ENCODE measurements at places on chromosomes 2 and 18.
A peak's percentile ranks its signal among the peaks of the same experiment; 100 is the strongest.

GRCh38 chr18:23725827-23726661 is 36.8 kb downstream of the LAMA3 start:
- no peak for DNase-seq

GRCh38 chr2:121142452-121142851 is 142.6 kb downstream of the TFCP2L1 start:
- DNase-seq, result no peak

- no peak for DNase-seq
These were observed 263.5 kb downstream of the ZNF407 start for GRCh38 chr18:74861154-74861553.

GRCh38 chr18:46265196-46266156 is 161.3 kb downstream of the HAUS1 start:
- DNase-seq, result no peak

DNA sequence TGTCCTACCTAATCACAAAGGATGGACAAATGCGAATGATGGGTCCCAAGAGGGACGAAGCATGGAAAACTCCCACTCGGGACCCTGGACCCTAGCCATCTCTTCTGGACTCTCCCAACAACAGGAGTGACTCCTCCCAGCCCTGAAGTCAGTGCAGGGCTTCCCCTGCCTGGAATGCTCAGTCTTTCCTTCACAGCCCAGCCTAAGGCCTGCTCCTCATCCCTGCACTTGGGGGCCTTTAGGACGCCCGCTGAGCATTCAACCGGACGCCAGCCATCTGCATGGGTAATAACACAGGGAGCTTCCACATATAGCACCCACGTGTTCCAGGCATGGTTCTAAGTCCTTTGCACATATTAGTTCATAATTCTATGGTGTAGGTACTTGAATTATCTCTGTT is 237.5 kb downstream of the KLHL29 start:
- DNase-seq, result no peak

DNA sequence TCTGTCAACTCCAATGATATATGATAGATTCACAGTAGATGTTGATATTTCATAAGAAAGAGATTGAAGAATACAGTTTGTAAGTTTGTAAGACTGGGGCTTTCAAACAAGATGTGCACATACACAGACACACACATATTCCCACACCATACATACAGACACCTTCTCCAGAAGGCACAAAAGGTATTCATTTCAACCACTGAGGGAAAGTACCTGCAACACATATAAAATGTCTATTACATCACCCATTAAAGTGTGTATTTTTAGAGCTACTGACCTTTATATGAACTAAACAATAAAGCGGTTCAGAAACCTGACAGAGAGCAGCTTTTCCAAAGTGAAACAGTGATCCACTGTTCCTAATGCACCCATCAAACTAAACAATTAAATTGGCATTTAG is 53.3 kb downstream of the CCDC148 start:
- no peak for DNase-seq

- no peak for DNase-seq
These were observed 34.2 kb downstream of the SPATS2L start for GRCh38 chr2:200340508-200341224.

DNA sequence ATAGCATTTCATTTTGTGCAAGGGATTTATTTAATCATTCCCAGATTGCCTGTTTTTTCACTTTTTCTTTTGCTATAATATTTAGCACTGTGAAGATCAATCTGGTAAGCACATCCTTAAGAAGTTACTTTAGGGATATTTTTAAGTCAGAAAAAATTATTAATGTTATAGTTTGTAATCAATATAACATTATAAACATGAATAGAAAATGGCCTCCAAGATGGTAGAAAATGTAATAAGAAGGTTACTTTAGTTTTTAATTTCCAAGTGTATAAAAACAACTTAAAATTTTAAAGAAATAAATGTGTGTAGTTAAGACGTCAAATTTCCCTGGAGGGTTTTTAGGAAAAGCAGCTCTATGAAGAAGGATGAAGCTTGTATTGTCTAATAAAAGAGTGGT is 81.9 kb upstream of the SERPINE2 start:
- no peak for DNase-seq

DNA sequence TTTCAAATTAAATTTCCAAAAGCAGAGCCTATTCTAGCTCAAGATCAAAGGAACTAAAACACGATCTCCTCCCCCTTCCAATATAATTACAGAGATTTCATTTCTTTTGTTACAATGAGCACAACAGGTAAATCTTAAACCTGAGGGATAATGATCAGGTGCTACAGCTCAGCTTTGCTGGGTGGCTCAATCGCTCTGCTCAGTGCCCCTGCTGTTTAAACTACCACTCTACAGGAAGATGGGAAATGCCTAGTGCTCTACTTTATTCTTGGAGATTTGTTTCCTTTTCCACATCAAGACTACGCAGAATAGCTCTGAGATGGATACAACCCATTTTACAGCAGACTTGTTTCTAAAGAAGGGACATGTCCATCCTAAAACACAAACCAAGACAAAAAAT is 162.3 kb downstream of the TCF4 start:
- DNase-seq, result no peak

DNA sequence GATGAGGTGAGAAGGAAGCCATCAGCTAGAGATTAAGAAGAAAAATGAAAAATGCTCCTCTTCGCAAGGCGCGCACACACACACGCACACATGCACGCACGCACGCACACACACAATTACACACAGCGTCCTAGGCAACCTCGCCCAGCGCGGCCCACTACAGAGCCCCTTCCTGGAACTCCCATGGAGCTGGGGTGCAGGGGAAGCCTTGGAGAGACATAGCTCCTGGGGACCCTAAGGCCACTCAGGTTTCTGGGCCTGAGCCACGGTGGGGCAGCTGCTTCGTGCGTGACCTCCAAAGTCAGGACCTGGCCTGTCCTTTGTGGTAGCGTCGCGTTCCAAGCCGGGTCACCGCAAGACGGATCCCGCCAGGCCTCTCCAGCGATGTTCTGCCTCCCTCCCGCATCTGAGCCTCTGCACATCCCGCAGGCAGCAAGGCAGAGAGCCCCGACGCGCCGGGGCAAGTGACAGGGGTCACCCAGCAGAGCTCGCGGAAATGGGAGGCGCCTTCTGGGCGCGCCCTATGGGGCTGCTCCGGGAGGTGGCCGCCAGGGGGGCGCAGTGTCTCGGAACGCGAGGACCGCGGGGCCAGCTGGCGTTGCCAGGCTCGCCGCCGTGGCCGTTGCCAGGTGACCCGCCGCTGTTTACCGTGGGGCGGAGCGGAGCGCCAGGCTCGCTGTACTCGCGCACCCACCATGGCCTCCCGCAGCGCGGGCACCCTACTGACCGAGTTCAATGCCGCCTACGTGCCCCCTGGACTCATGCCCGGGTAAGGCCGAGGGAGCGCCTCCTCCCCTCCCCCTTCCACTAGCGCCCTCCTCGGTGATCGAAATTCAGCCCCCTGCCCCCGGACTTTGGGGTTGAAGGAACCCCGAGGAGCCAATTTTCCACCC is 79.0 kb downstream of the CIB4 start:
- DNase-seq, result peak; percentile 6

DNA sequence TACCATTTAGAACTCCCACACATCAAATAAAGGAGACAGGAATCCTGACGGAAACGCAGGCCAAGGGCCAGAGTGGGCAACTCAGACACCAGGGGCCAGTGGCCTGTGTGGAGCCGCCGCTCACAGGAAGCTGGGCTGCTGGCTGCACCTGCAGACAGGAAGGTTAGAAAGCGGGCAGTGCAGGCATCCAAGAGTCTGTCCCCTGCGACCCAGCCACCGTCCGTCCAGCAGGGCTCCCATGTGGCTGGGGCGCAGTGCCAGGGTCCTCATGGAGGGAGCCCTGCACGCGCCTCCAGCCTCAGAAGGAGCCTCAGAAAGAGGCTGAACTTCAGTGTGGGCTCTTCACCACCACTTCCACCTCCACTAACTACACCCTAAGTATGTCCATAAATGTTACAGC is 2.5 kb upstream of the ANO7 start:
- DNase-seq, result no peak

DNA sequence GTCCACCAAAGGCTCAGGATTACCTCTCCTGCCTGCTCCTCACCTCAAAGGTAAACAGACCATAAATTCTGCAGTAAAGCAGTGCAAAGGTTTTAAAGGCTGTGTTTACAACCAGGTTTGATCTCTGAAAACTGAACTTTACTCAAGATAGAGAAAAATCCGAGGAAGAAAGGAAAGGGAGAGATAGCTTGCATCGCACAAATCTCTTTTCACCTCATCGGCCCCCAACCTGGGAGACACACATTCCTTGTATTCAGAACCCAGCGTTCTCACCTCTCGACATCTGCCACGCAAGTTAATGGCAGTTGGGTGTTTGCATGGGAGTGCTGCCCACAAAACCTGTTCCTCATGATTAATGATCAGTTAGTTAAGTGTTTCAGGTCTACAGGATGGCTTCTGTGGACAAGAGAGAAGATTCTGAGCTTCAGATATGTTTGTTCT is 72.6 kb downstream of the GATA6 start:
- DNase-seq, result no peak

DNA sequence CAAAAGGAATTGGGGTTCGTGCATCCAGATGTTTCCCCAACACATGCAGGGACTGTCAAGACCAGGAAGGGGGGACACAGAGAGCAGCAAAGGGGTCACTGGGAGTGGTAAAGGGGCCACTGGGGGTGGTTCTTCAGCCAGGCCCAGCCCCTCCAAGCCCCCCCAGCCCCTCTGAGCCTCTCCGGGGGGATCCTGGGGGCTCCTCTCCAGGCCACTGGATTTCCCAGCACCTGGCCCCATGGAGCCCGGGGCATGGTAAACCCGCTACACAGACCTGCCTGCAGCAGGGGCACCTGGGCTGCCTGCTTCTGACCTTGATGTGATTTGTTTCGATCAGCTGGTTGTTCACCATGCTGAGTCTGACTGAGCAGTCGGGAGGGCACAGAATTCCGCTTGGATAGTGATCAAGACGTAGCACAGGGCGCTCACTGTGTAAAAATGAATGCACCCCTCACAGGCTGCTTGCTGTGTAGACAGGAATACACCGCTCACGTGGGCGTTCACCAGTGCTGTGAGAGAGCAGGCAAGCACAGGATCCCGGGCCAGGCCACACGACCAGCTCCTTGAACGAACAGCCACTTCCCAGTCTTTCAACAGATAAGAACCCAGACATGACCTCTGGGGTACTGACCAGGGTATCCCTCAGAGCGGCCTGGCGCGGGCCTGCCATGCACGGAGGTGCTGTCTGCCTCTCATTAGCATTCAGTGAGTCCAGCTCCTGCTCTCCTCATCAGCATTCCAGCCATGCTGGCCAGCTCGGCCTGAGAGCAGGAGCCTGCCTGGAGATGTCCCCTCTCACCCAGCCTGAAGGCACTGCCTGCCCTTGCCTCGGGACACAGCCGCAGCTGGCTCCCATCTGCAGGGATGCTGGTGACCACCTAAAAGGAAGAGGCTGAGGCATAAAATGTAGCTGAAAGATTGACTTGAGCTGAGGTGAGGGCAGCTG is 73.3 kb upstream of the OTOS start:
- DNase-seq, result no peak

- DNase-seq, result no peak
These were observed 32.4 kb downstream of the SMAD2 start for GRCh38 chr18:47898055-47898454.

DNA sequence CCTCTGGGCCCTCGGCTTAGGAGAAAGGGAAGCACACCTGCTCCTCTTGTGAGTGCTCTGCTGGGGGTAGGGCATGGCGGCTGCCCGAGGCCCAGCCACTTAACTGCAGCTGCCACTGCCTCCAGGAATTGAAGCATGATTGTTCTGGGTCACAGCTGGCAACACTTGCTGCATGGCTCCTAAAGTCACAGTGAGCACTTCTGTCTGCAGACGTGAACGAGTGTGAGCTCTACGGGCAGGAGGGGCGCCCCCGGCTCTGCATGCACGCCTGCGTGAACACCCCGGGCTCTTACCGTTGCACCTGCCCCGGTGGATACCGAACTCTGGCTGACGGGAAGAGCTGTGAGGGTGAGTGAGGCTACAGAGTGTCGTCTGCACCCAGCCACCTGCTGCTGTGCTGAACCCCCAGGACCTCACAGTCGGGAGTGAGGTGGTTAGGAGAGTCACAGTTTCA is 44.4 kb downstream of the FBLN7 start:
- no peak for DNase-seq

GRCh38 chr2:84539729-84540128 is 23.4 kb downstream of the DNAH6 start:
- no peak for DNase-seq

DNA sequence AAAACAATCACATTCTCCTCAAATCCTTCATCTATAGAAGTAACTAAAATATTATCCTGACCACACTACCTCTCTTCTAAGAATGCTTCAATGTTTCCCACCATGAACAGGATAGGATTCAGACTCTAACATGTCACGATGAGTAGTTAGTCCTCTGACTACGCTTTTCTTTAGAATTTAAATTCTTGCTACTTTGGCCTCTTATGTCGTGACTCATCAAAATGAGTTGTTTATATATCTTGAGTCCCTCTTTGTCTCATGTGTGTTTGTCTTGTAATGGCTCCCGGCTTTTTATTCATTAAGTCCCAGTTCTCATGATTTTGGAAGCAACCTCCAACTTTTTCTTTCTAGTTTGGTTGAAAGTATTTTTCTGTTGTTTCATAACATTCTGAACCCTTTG is 1289.2 kb downstream of the DSC3 start:
- no peak for DNase-seq

- peak; percentile 59 for DNase-seq
These were observed 67.7 kb downstream of the EPAS1 start for GRCh38 chr2:46364797-46365457.

DNA sequence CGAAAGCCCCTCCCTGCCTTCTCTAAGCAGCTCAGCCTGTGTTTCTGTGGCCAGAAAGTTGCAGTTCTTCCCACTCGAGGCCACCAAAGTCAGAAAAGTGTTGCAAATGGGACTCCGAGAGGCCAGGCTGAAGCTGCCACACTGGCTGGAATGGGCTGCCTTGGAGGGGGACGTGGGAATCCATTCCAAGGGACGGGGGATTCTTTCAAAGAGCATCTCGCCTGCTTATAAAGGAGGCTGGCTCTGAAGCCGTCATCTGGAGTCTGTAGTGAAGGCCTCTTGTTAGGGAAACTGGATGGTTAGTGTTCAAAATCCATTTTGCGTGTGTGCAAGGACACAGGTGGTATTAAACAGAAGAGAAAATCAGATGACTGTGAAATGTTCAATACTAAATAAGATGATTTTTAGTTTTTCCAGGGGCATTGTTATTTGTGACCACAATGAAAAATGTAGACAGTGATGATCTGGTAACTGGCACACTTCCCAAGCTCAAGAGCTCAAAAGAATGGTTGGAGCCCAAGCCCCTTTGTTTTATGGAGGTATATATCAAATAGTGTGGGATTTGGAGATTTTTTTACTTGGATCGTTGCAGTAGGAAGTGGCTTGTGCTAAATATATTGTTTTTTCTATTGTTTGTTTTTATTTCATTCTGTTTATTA is 782 bp downstream of the FAM228B start:
- no peak for DNase-seq

- peak; percentile 96 for DNase-seq
These were observed 22.3 kb downstream of the DOK1 start for GRCh38 chr2:74576863-74577229.

- DNase-seq, result no peak
These were observed 39.4 kb upstream of the GALR1 start for GRCh38 chr18:77210249-77210648.
